NCI-H1930 (cell line): ENCODE measurements at places on chromosomes 12 and 14.

GRCh38 chr14:65866886-65867285 is 454.4 kb downstream of the FUT8 start:
- DNase-seq = peak; percentile 58

- no peak for DNase-seq
Observed at GRCh38 chr14:64196814-64197411, 97.3 kb downstream of the ESR2 start.

DNA sequence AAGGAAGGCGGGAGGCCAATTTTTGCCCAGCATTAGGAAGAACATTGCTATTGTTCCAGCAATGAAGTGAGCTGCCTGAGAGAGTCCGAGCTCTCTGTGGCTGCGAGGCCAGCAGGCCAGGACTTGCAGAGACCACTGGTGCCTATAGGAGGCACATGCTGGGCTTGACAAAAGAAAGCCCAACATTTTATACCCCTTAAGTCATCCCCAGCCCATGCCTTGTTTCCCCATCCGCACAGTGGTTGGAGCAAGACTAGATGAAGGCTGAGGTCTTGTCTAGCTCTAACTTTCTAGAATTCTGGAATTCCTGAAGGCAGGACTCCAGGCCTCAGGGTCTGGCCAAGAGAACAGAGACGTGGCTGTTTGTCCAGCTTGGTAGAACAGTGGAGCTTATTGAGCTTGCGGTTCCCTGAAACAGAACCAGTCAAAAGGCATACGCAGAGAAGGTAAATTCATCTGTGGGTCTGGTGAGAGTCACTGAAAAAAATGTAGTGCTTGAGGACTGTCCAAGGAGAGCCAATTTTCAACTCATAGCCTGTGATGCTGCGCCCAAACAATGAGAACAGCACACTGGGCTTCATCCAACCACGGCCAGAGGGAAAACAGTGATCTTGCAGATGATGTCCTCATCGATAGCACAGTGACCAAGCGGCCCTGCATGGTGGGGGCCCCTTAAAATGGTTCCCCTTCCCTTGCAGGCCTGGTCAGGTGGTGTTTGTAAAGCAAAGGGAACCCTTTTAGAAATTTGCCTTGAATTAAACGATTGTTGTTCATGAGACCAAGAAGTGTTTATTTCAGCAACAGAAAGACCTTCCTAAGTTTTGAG is 27.1 kb upstream of the COL2A1 start:
- DNase-seq = no peak

DNA sequence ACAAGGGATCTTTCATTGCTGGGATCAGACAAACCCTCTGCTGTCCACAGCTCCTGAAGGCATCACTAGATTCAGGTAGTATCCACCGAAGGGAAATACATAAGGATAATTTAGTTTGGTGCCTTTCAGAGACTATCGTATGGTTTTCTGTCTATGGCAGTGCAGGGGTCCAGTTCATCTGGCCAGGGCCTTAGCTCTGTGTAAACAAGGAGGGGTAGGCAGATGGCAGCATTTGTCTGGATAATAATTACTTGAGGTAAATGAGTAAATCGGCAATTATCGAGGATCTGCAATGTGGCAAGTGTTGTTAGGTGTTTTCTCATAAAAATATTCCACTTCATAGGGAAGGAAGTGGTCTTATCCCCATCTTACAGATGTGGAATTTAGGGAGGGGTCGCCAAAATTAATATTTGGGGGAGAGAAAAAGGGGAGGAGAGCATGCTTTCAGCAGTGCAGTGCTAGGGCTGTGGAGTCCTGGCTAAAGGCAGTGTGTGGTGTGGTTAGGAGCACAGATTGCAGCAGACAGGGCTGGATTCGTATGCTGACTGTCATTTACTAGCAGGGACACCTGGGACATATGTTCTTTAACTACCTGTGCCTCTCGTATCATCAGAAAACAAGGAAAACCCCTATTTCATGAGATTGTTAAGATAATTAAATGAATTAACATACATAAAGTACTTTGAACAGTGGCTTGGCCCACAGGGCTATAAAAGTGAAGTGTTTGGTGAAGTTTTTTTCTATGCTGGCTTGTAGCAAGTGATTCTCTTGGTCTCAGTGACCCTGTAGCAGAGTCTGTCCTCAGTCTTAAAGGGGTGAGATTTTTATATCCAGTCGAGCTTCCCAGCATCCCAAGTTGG is 27.1 kb downstream of the RASSF8 start:
- no peak for DNase-seq

- no peak for DNase-seq
Observed at GRCh38 chr14:77180726-77181602, 634 bp upstream of the TMEM63C start.

- no peak for DNase-seq
Observed at GRCh38 chr14:51395361-51395849, 155.4 kb downstream of the TMX1 start.

DNA sequence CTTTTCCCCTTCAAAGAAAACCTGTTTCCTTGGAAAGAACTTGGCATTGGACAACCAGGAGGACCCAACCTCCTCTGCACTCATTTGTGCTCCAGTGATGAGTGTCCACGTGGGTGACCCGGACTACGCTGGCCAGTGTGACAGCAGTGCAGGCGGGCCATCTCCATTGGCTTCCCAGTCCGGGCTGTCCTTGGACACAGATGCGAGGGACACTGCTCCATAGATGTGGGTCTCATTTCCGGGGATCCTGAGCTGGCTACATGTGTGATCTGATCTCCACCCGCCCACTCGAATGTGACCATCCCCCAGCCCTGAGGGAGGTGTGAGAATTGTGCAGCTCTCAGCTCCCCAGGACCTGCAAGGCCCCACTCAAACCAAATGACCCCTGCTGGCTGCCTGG is 836.6 kb upstream of the TMEM132C start:
- no peak for DNase-seq

DNA sequence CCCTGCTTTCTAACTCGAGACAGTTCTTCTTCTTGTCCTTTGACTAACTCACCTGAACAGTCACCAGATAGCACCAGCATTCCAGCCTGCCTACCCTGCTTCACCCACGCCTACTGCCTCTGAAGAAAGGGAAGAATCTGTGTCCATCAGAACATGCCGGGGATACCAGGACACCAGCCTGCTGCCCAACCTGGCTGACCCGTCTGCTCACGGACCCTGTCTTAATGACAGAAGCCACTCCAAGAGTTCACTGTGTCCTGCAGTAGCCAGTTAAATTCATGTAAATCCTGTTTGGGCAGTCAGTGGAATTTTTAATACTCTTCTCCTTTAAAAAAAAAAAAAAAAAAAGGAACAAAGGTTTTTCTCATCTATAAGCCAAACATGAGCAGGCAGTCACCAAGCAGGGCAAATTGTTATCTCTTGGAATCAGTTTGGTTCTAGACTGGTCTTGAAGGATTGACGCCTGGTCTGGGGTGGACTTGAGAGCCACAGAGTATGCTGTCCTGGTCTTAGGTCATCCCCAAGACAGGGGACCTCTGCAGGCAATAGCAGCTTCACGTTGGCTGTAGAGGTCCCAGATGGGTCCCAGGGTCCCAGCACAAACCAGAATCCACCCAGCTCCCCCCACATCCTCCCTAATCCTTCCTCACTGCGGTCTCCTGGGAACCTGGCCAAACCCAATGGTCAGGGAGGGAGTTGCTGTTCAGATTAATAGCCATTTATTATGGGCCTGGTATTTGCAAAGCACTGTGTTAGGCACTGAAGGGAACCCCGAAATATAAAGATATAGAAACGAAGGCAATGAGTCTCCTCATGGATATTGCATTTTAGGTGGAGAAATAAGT is 181.1 kb upstream of the HIF1A start:
- no peak for DNase-seq

DNA sequence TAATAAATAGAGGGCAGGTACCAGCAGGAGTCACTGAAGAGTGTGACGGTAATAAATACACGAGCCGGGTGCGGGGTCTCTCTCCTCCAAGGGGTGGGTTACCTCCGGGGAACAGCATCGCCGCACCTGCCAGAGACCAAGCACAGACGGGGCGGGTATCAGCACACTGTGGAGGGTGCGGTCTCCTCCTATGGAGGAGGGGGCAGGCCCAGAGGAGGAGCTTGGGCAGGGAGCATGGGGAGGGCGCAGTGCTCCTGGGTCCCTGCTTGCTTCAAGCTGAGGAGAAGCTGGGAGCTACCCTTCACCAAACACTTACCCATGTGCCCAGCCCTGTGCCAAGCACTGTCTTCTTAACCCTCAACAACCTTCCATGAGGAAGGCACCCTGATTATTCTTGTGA is 12.8 kb downstream of the PGF start:
- DNase-seq = no peak

- no peak for DNase-seq
Observed at GRCh38 chr12:21983095-21983494, 41.9 kb upstream of the ABCC9 start.
